ENCODE measurements at places on chromosomes 1 and 21. TPM values are rescaled to one million over a fixed set of nuclear protein-coding genes. Genes with fewer than 3 reads are reported as not detected.

- DNase-seq = no peak
These were observed 91.5 kb downstream of the XCL2 start for GRCh38 chr1:168452329-168452728.

DNA sequence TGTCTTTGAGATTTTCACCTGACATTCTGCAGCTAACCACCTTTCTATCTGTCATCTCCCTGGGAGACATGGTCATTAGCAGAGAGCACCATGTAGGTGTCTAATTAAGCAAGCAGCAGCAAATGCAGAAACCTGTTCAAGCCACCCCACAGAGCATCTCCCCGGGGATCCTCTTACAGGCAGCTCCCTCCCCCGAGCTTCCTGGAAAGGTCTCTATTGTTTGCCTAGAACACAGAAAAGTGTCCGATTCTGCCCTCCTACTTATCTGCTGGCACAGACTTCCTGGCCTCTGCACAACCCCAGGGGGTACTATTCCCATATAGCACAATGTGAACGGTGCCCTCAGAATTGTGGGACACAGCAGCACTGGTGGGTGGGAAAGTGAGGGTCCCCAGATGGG lies 46.1 kb downstream of the PLEKHA6 start:
- no peak for DNase-seq

GRCh38 chr1:165222580-165222979 lies 133.9 kb downstream of the LMX1A start:
- DNase-seq = no peak

GRCh38 chr1:40789342-40789598 lies 5.7 kb downstream of the KCNQ4 start:
- no peak for DNase-seq

Gene PUSL1
- 14.2 TPM for total RNA-seq

Gene LINGO4
- 0.29 TPM for total RNA-seq

Gene SMIM1
- 9.3 TPM for total RNA-seq

Gene LCE3D
- total RNA-seq = not detected

Gene SYDE2
- 23.8 TPM for total RNA-seq

Gene OR2G6
- not detected for total RNA-seq

Measured in upper lobe of right lung (tissue), 1 donor.